ENCODE measurements at places on chromosomes 2 and 18. TPM values are rescaled to one million over a fixed set of nuclear protein-coding genes. Genes with fewer than 3 reads are reported as not detected.

Gene ABCB11
- total RNA-seq: 0.02 TPM

Gene ZNG1B
- 41.7 TPM for total RNA-seq

Gene LYPD1
- 4.7 TPM for total RNA-seq

Gene TUBB8B
- total RNA-seq: 1.2 TPM

Gene SPATA3
- not detected for total RNA-seq

Gene LINC00305
- total RNA-seq: not detected

Gene CNRIP1
- total RNA-seq: 1.6 TPM

Gene SLC8A1
- total RNA-seq: 1.7 TPM

Gene FAM136A
- 81.0 TPM for total RNA-seq

Gene GKN2
- not detected for total RNA-seq

Gene SERPINB3
- 0.11 TPM for total RNA-seq

Gene POTEF
- 13.6 TPM for total RNA-seq

Gene C2orf78
- 0.37 TPM for total RNA-seq

GRCh38 chr18:73514449-73514848 is 633.2 kb downstream of the FBXO15 start:
- DNase-seq: no peak

GRCh38 chr2:8310557-8311455 is 371.1 kb upstream of the ID2 start:
- DNase-seq: no peak

- DNase-seq: no peak
These were observed 118.0 kb upstream of the UGP2 start for GRCh38 chr2:63723709-63724108.

GRCh38 chr18:62435435-62436031 is 87.3 kb upstream of the ZCCHC2 start:
- no peak for DNase-seq

DNA sequence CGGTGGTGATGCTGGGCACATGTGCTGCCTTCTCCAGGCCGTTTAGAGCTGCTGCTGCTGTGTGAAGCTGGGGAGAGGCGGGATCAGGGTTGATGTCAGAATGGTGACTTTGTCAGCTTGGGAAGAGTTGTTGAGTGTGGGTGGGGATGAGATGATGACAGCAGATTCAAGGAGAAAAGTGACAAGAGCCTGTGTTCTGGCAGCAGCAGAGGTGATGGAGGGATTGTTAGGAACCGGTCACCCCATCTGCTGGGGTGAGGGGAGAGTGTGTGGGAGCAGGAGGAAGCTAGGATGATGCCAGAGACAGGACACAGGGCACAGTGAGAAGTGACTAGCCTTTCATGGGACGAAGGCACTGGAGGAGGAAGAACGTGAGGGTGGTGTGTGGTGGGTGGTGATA is 345.5 kb downstream of the RNF144A start:
- no peak for DNase-seq

DNA sequence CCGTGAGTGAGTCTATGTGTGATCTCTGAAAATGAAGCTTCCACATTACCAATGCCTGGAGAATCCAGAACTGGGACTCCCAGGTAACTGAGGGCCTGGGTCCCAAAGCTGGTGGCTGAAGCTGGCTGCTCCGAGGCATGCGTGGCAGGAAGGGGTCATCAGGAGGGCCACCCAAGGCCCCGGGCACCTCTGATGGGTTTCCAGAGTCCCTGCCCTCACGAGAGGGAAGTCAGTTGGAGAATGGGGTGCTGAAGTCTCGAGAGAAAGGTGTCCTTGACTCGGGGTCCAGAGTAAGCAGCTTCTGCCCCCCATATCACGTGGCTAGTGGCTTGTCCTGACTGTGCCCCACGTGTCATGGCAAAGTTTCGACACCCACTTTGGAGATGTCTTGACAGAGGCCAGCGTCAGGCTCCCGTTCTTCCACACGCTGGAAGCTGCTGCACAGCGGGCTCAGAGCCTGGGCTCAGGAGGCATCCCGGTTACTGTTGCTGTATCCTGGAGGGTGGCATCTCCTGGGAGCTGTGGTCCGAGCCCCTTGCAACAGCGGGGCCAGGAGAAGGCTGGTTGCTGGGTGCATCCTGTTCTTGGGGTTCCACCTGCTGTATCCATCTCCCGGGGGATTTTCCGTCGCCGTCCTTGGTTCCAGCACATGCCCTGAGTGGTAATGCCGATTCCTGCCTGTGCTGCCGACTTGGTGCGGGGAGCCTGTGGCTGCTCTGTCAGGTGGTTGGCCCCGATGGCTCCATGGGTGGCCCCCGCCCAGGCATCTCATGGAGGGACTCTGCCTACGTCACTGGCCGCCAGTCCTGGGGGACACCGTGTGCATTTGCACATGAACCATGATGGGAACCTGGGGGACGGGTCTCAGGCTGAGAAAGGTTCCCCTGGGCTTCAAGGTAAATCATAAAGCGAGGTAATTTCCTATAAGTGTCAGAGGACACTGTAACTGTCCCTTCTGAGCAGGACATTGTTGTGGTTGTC is 183.3 kb upstream of the HDAC4 start:
- no peak for DNase-seq

GRCh38 chr2:238731961-238732360 is 115.9 kb upstream of the TWIST2 start:
- no peak for DNase-seq

Data from WTC11 (cell line).